ENCODE measurements at places on chromosomes 1 and 21. TPM values are rescaled to one million over a fixed set of nuclear protein-coding genes. Genes with fewer than 3 reads are reported as not detected.

Gene TRIM67
- 0.15 TPM for total RNA-seq

Gene ICOSLG
- 0.93 TPM for total RNA-seq

Gene OR2L5
- not detected for total RNA-seq

Gene RNASEL
- total RNA-seq, result 11.9 TPM

Gene RAB7B
- total RNA-seq, result 5.2 TPM

Measured in cardiac ventricle fibroblast (primary cell).